ENCODE measurements at places on chromosomes 3 and 15.

DNA sequence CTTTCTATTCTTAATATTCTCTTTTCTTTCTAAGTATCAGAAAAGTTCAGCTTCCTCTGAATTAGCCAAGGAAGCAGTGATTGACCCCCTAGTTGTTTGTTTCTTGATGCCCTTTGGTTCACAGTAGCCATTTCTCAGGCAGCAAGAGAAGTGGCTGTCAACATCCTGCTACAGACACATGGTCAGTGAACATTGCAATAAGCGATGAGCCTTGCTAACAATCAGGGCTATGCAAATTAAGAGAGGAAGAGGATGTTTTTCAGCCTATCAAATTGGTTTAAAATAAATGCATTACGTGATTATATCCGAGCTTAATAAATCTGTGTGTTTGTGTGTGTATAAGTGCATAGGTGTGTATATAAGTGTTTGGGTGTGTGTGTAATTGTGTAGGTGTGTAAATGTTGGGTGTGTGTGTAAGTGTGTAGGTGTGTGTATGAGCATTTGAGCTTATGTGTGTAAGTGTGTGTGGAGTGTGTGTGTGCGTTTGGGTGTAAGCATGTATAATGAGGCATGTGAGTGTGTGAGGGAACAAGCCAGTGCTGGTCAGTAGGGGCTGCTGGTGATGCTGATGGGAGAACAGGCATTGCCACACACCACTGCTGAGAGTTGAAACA, 78.1 kb upstream of the XCR1 start:
- no peak for DNase-seq

DNA sequence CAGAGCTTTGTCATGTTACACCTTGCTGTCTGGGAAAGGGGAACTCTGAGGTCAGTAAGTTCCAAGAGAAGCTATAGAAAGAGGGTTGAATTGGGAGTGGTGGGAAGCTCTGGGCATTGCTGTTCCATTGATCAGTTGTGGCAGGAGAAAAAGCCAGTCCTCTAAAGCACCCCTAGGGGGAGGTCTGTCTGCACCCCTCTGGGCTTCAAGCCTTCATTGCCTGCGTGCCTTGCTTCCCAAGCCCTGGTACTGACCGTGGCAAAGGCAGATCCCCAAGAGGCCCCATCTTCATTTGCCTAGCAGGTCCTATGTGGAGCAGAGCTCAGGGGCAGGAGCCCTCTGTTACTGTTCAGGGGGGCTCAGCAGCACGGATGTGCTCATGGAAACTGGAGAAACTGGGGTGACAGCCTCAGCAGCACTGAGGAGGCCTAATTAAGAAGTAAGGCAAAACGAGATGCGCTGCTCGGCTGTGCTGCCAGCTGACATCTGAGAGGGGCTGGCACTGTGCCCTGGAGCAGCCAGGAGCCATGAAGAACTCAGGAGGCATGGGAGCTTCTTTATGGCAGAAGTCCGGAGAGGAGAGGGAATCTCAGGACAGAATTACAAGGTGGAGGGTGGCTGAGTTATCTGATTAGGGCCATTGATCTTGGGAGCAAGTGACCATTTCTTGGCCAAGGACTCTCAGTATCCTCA, 270.9 kb downstream of the RPLP1 start:
- peak; percentile 34 for DNase-seq

GRCh38 chr3:146493761-146494160, 24.4 kb upstream of the PLSCR2 start:
- DNase-seq = no peak

DNA sequence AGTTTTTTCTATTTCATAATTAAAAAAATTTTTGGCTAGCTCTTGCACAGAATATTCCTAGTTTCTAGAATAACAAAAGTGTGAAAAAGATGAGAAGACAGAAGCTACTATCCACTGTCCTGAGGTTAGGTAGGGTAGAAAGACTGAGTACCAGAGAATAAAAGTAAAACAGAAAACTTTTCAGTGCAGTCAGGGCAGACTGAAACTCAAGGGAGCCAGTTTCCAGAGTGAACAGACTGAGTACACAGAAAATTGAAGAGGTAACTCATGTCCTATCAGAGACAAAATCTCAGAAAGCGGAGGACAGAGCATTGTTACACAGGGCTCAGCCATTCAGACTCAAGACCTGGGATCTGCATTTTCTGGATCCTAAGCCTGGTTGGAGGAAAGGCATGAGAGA, 8.8 kb upstream of the FBXO40 start:
- DNase-seq = no peak

- DNase-seq = no peak
Observed at GRCh38 chr3:150240891-150241290, 167.2 kb upstream of the TSC22D2 start.

DNA sequence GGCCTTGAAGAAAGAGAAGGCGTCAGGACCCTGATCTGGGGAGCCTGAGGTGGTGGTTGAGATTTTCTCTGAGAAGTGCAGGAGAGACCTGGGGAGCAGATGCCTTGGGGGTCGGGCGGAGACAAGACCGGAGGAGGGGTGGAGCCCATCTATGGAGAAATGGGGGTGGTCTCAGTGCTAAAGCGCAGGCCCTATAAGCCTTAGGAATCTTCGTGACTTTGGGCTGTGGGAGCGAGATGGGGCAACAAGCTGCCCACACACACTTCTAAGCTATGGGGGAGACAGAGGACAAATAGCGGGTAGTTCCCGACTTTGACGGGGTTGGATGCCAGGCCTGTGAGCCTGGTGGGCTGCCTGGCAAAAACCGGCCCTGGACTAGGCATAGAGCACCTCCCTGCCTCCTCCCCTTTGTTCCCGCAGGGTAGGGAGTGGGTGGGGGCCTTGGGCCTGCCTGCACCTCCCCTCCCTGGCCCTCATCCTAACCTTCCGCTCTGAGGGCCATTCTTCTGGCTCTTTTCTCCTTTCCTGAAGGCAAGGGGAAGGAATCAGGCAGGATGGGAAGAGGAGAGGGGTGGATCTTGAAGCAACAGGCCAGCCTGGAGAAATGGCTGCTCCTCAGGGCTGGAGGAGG, 880 bp downstream of the NISCH start:
- peak; percentile 70 for DNase-seq

- no peak for DNase-seq
Observed at GRCh38 chr3:133762539-133762938, 16.3 kb downstream of the TF start.

DNA sequence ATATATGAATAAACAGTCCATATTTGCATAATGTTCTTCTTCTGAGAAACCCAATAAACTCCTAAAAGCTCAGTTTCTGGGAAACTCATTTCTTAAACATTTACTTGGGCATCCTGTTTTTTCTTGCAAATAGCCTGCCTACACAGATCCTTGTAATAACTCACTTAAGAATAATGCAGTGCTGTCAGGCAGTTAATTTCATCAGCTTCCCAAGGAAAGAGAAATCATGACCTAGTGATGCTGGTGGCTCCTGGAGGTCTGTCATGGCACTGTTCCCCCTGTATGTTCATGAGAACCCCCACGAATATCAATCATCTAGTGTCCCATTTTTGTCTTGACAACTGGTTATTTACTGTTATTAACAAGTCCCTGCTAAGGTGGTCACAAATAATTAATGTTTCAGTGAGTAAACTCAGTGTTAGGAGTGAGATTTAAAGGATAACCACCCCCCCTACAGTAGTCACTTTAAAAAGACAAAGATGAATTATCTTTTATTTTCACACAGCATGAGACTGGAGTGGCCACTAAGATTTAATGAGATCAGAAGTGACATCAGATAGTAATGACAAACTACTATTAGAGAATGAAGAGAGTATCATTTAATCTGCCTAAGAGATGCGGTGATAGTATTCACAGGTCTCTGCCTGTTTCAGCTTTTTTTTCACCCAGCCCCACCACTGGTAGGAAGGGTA, 279.5 kb upstream of the NECTIN3 start:
- DNase-seq = peak; percentile 24

- DNase-seq = no peak
Observed at GRCh38 chr15:58378241-58379085, 53.3 kb upstream of the LIPC start.

DNA sequence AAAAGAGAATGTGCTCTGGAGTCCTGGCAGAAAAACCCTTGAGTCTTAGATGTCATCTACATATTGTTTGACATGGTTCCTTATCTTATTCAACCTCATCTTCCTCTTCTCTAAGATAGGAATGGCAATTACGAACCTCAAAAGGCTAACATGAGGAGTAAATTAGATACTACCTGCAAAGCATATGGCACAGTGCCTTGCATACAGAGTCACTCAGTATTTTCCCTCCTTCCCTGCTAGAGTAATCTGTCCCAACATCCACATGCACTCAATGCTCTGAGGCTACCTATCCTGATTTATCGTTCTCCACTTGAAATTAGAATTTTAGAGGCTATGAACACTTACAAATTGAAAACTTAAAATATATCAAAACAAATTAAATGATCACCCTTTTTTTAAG, 386.7 kb downstream of the RSL24D1 start:
- no peak for DNase-seq

- DNase-seq = no peak
Observed at GRCh38 chr3:43400781-43401730, 114.7 kb downstream of the SNRK start.

DNA sequence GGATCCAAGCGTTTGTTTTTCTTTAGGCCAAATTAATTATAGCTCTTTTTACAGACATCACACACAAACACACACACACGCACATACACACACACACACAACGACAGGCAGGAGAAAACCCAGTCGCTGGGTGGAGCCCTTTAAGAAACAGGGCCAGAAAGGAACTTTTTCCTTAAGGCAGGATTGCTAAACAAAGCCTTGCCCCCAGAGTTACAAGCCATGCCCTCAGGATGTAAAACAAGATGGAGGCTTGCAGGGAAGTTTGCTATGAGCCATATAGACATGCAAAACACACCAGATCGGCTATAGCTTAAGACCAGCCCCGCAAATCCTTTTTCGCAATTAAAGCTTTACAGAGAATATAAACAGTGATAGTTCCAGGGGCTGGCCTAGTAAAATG, 16.3 kb upstream of the IQCF2 start:
- DNase-seq = no peak

DNA sequence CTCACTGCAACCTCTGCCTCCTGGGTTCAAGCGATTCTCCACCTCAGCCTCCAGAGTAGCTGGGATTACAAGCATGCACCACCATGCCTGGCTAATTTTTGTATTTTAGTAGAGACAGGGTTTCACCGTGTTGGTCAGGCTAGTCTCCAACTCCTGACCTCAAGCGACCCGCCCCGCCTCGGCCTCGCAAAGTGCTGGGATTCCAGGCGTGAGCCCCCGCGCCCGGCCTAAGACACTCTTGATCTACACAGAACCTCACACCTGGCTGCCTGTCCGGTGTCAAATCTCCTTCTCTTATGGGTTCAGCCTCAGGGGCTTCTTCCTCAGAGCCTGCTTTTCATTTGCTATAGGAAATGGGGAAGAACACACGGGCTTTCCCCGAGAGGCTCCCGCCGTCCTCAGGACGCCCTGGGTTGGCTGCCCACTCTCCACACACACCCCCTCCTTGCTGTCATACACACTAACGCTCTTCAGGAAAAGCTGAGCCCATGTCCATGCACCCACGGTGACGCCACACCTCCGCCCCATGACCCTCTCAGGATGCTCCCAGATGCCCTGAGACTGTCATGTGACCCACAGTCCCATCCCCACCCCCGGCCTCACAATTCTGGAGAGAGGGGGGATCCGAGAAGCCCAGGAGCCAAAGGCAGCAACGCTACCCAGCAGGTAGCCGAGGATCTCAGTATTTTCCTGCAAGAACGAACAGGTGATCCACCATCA, 10.4 kb downstream of the TMEM44 start:
- no peak for DNase-seq

DNA sequence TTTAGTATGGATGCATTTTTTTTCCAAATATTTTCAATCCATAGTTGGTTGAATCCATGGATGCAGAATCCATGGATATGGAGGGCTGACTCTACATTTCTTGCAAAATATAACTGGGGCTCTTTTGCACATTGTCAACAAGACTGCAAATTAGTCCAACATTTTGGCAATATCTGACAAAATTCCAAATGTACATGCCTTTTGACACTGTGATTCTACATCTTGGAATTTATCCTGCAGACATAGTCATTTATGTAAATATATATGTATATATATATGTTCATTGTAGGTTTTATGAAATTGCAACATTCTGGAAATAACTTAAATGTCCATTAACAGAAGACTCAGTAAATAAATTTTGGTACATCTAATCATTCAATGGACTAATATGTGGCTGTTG, 203.0 kb downstream of the THRB start:
- DNase-seq = no peak

DNA sequence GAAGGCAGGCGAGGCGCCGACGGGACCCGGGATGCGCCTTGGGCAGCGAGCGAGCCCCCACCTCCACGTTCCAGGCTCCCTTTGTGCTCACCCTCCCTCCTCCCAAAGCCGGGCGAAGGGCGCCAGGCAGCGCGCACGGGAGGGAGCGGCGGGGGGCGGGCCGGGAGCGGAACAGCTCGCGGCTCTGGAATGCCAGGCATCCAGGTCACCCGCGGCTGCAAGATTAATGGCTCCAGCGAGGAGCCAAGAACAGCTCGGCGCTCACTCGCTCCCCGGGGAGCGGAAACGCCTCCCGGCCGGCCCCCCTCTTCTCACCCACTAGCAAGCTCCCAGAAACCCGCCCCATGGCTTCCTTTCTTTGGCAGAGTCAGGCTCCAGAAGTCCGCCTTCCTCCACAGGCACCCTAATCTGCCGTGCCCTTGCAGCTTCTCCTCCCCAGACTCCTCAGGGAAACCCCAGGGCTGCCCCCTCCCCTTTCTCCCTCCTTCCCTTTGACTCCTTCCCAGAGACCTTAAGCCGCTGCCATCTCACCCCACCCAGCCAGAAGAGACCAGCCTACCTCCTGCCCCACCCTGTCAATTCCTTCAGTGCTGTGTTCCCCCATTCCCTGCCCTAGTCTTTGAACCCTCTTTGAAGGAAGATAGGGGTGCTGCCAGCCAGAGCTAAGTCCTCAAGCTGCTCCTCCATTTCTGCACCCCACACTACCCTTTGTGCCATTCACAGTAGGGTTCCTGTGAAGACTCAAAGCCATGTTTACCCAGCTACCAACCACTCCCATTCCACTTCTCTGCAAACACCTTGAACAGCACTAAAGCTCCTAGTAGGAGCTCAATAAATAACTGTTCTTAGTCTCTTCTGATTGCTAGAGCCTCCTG, 9.9 kb downstream of the AMOTL2 start:
- peak; percentile 97 for DNase-seq

GRCh38 chr3:34056951-34057390, 258.5 kb downstream of the PDCD6IP start:
- DNase-seq = no peak

GRCh38 chr3:49333091-49333490, 6.8 kb downstream of the USP4 start:
- no peak for DNase-seq

GRCh38 chr3:190063490-190063889, 57.2 kb downstream of the P3H2 start:
- DNase-seq = no peak

- peak; percentile 69 for DNase-seq
Observed at GRCh38 chr3:185935465-185936272, 2.1 kb downstream of the TRA2B start.

Data from eye (tissue), 1 donor.